Activated naive CD4-positive, alpha-beta T cell treated with anti-CD3 and anti-CD28 coated beads for 36 hours (primary cell): ENCODE measurements at places on chromosomes 3 and 15. TPM values are rescaled to one million over a fixed set of nuclear protein-coding genes. Genes with fewer than 3 reads are reported as not detected.

ISG20 gene
- total RNA-seq = 51.2 TPM

DNA sequence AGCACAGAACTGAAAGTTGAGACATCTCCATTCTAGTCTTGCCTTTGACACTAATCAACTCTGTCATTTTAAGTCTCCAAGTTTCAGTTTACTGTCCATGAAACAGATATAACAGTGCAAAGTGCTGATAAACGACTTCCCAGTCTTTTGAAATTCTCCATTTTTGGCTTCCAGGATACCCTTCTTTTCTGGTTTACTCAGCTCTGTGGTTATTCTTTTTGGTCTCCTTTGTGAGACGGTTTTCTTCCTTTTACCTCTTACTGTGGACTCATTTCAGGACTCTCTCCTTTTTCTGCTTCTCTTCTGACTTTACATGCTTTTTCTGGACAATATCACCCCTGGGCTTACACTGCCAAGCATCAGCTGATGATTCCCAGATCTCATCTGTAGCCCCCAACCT is 18.9 kb downstream of the SST start:
- H3K27ac ChIP-seq = no peak overlapping the region
- no peaks in the 10 kb centered on the region for H3K36me3 ChIP-seq
- H3K4me1 ChIP-seq = no peaks in the 10 kb centered on the region
- DNase-seq = no peak

GRCh38 chr3:163533381-163533780 is 1544.9 kb downstream of the SI start:
- no peaks in the 10 kb centered on the region for H3K36me3 ChIP-seq
- no peak overlapping the region for H3K27ac ChIP-seq
- no peak for DNase-seq
- no peak overlapping the region for H3K4me3 ChIP-seq
- no peaks in the 10 kb centered on the region for H3K4me1 ChIP-seq

DCBLD2 gene
- total RNA-seq = 2.1 TPM

- H3K4me1 ChIP-seq = peaks cover 19% of the 10 kb centered on the region
- H3K27me3 ChIP-seq = no peaks in the 10 kb centered on the region
- peaks cover 78% of the 10 kb centered on the region for H3K36me3 ChIP-seq
- no peak overlapping the region for H3K4me3 ChIP-seq
- no peak for DNase-seq
- H3K27ac ChIP-seq = no peak overlapping the region
Measured at GRCh38 chr15:92951800-92952457, 51.8 kb downstream of the CHD2 start.

- no peak for DNase-seq
- H3K4me3 ChIP-seq = no peak overlapping the region
- H3K36me3 ChIP-seq = no peaks in the 10 kb centered on the region
- H3K27me3 ChIP-seq = no peaks in the 10 kb centered on the region
Measured at GRCh38 chr15:63815796-63816533, 17.8 kb downstream of the HERC1 start.

DNA sequence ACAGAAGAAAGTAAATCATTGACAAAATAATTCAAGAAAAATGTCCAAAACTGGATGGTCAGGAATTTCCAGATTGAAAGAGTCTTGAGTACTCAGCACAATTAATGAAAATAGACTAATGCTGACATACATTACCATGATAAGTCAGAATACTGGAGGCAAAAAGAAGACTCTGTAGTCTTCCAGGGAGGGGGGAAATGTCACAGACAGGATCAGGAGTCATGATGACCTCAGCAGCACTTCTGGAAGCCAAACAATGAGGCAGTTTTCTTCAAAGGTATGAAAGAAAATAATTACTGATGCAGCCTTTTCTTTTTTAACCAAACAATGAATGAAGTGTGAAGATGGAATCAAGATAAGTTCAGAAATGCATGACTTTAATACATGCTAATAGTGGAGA is 30.1 kb upstream of the SLC22A13 start:
- no peak for DNase-seq
- no peaks in the 10 kb centered on the region for H3K4me1 ChIP-seq
- H3K4me3 ChIP-seq = no peak overlapping the region
- H3K27ac ChIP-seq = no peak overlapping the region
- peaks cover 71% of the 10 kb centered on the region for H3K36me3 ChIP-seq

DNA sequence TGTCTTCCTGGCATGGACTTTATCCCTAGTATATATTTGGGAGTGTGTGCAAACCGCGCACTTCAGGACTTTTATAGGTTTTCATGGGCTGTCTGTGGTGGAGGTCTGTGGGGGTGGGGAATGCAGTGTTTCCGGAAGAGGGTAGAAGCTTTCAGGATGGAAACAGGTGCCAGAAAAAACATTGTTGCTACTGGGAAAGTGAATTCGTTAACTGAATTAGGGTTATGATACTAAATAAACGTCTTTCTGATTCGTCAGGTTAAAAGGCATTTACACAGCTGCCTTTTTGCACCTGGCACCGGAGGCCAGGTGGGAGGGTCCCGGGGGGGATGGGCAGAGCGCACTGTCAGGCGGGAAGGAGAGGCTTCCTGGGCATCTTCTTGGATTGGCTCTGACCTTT is 62.1 kb downstream of the SLCO3A1 start:
- H3K4me1 ChIP-seq = peaks cover 22% of the 10 kb centered on the region
- H3K4me3 ChIP-seq = no peak overlapping the region
- no peaks in the 10 kb centered on the region for H3K27me3 ChIP-seq

DNA sequence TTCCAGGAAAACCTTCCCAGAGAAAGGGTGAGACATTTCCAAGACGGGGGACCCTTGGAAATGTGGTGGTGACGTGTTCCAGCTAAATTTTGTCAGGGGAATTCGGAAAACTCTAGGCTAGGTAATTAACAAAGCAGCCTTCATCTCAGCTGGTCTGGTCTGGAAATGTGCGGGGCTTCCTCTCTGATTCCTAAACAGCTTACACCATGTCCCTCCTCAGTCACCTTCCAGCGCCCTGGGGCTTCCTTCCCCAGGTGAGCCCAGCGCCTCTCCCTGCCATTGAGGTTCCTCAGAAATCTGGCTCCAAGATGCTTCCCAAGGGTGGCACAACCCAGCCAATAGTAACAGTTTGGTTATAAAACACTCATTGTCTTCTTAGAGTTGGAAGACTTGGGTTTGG is 571 bp downstream of the ACAD9 start:
- no peaks in the 10 kb centered on the region for H3K27me3 ChIP-seq
- H3K36me3 ChIP-seq = peaks cover 30% of the 10 kb centered on the region
- peak overlapping the region; percentile 84 for H3K4me3 ChIP-seq
- H3K27ac ChIP-seq = peak overlapping the region; percentile 90
- no peak for DNase-seq
- H3K4me1 ChIP-seq = peaks cover 68% of the 10 kb centered on the region

DNA sequence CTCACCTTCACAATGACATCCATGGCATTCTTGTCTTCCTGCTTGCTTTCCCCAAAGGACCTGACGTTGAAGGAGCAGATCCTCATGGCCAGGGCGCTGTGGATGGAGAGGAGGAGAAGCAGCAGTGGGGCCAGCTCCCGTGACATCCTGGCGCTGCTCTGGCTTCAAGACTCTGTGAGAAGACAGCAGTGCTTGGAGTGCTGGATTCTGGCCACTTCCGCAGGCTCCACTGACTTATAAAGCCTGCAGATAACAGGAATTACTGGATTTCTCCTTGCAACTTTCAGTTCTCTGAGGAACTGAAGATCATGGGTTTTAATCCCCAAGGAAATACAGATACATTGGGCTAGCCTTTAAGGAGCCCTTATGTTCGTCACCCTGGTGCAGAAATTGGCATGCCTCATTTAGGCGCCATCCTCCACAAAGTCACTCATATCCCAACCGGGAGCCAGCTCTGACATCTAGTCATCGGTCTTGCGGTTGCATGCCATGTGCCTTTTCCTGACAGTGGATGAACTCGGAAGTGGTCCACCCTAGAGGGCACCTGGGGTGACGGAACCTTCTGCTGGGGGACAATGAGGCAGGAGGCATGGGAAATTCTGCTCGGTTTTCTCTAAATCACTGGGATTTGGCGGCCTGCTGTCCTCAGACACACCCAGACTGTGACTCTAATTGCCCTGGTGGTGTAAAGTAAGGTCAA is at the start of gene DNASE1L3:
DNASE1L3 (minus strand) TSS at position 212 of the 700 bp plus-strand sequence; CDS start at position 146, 66 bp downstream.
- H3K4me1 ChIP-seq = peaks cover 27% of the 10 kb centered on the region
- DNase-seq = no peak
- H3K36me3 ChIP-seq = no peaks in the 10 kb centered on the region
- no peak within 1 kb of the TSS for H3K27ac ChIP-seq

- no peaks in the 10 kb centered on the region for H3K27me3 ChIP-seq
- no peak overlapping the region for H3K4me3 ChIP-seq
- no peak overlapping the region for H3K27ac ChIP-seq
- H3K4me1 ChIP-seq = no peaks in the 10 kb centered on the region
Measured at GRCh38 chr3:136428167-136428566, 178.0 kb downstream of the PCCB start.

DNA sequence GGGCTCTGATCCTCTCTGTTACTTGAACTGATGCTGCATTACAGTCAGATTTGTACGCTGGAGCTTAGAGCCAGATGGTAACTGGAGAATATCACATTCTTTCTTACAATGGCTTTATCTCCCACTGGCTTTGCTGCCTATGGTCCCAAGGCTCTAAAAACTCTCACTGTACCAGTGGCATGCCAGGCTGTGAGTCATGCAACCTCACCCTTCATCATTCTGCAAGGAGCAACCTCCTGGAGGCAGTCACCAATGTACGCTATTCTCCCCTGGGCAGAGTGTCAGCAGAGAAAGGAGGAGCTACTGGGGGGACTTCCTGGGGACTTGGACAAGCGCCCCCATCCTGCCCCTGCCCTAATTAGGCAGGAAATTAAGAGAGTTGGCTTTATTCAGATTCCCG is 97.9 kb upstream of the EIF1B start:
- H3K4me1 ChIP-seq = peaks cover 2% of the 10 kb centered on the region
- H3K27ac ChIP-seq = no peak overlapping the region
- DNase-seq = no peak
- no peaks in the 10 kb centered on the region for H3K36me3 ChIP-seq
- H3K27me3 ChIP-seq = no peaks in the 10 kb centered on the region

DNA sequence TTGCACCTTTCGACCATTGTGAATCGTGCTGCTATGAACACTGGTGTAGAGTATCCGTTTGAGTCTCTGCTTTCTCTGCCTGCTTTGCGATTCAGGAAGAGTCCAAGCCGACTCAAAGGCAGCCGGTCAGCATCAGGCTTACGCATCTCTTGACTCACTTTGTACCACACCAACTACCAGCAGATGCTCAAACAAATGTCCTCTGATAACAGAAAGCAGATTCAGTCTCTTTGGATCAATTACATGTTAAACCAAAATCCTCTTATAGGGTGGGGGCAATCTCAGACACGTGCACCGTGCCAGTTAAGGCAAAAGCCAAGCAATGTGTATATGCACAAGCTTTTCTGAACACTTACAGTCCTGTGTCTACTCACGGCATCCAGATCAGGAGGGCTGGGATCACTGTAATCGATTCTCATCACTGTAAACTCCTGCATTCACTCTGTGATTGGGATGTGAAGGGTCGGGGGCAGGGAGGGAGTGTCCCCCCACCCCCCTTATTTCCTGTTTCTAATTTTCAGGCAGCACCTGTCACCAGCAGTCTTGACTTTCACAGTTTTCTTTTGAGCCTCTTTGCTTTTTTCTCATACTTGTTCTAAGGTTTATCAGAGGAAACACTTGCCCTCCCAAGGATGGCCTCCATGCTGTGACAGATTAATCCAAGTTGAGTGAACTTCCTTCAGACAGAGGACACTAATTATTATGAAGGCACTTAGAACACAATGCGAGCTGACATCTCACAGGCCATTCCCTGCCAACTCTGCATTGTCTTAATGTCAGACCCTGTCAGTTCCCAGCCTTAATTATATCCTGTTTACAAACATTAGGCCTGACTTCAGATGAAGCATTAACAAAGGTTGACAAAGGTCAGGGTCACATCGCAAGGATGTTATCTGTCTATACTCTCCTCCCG is 153.5 kb downstream of the MECOM start:
- no peak for DNase-seq
- no peak overlapping the region for H3K4me3 ChIP-seq
- no peak overlapping the region for H3K27ac ChIP-seq
- no peaks in the 10 kb centered on the region for H3K27me3 ChIP-seq
- peaks cover 11% of the 10 kb centered on the region for H3K4me1 ChIP-seq

GRCh38 chr15:88401251-88401995 is 65.8 kb downstream of the MRPL46 start:
- DNase-seq = no peak
- H3K36me3 ChIP-seq = no peaks in the 10 kb centered on the region
- no peak overlapping the region for H3K4me3 ChIP-seq
- peaks cover 5% of the 10 kb centered on the region for H3K4me1 ChIP-seq

SLC24A5 gene
- not detected for total RNA-seq

DNA sequence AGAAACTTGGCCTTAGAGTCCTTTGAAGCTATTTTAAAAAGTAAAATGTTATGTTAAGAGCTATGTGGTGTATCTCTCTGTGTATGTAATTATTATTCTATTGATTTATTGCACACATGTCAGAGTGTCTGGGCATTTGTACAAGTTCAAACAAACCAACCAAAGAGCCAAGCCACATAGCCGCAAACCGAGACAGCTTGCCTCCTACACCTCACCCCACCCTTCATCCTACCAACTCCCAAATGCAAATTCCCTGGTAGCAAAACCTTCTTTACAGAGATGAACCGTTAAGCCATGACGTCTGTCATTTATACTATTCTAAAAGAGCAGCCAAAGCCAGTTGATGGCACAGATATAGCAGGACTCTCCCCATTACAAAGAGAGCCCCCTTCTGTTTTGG is 332.3 kb downstream of the ERC2 start:
- no peaks in the 10 kb centered on the region for H3K36me3 ChIP-seq
- no peaks in the 10 kb centered on the region for H3K27me3 ChIP-seq
- H3K27ac ChIP-seq = no peak overlapping the region
- H3K4me1 ChIP-seq = peaks cover 2% of the 10 kb centered on the region

- H3K36me3 ChIP-seq = no peaks in the 10 kb centered on the region
- H3K27me3 ChIP-seq = peaks cover 3% of the 10 kb centered on the region
- no peak overlapping the region for H3K4me3 ChIP-seq
- DNase-seq = no peak
- no peak overlapping the region for H3K27ac ChIP-seq
Measured at GRCh38 chr3:81472600-81473362, 288.7 kb downstream of the GBE1 start.

TRIM59 gene
- total RNA-seq = 25.8 TPM

GRCh38 chr15:52213206-52213605 is 22.0 kb upstream of the GNB5 start:
- H3K27ac ChIP-seq = no peak overlapping the region
- no peaks in the 10 kb centered on the region for H3K36me3 ChIP-seq
- no peak for DNase-seq

GRCh38 chr15:98272625-98273024 is 312.1 kb downstream of the ARRDC4 start:
- peaks cover 3% of the 10 kb centered on the region for H3K4me1 ChIP-seq
- peaks cover 11% of the 10 kb centered on the region for H3K27me3 ChIP-seq
- no peak overlapping the region for H3K4me3 ChIP-seq

DNA sequence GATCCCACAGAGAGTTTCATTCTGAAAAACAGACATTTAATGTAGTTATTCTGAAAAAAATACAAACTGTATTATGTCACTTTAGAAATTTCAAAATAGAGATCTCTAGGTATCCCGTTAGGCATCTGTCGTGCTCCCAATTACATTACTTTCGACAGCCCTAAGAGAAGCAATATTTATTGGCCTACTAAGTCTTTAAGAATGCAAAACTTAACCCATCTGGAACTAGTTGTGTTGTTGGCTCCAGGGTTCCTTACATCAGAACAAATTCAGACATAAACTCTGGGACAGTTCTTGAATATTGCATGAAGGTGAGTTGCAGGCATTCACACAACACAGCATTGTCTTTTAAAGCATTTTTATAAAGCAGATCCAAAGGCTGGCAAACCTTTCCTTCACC is 498.4 kb downstream of the FHIT start:
- H3K36me3 ChIP-seq = peaks cover 5% of the 10 kb centered on the region
- H3K27me3 ChIP-seq = no peaks in the 10 kb centered on the region
- no peak for DNase-seq

TLR9 gene
- 0.62 TPM for total RNA-seq

GRCh38 chr3:65352951-65353350 is 665.2 kb upstream of the ADAMTS9 start:
- no peak overlapping the region for H3K27ac ChIP-seq
- H3K4me1 ChIP-seq = no peaks in the 10 kb centered on the region
- DNase-seq = no peak
- H3K27me3 ChIP-seq = peaks cover 26% of the 10 kb centered on the region
- H3K4me3 ChIP-seq = no peak overlapping the region
